ENCODE measurements at places on chromosomes 3 and 15.

- no peak for DNase-seq
Measured at GRCh38 chr3:100100425-100100824, 13.9 kb downstream of the FILIP1L start.

DNA sequence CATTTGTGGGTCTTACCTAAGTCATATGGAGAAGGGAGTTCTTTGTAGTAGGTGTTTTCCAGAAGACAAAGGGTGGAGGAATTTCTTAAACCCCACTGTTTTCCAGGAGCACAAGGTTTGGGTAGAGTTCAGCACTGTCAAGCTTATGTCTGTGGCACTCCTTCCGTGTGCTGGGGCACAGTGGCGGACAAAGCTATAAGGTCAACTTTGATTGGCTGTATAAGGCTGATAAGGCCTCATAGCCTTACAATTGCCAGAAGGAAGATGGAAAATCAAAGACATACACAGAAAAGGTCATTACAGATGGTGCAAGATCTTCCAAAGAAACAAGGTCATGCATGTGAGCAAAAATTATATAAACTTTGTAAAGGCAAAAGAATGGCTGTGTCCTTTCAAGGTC lies 3.5 kb upstream of the LYSMD4 start:
- no peak for DNase-seq

DNA sequence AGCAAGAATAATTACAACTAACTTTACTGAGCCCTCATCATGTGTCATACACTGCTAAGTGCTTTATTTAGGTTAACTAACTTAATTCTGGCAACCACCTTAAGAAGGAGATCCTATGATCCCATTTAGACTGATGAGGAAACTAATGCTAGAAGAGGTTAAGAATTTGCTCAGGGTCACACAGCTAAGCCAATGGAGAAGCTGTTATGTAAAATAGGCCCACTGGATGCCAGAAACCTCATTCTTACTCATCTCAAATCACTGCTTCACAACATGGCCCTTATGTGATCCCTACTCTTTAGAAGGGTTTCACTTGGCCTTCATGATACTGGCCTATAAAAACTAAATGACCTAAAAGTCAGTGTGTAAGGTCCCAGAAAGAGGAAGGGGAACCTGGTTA lies 41.2 kb downstream of the IMPG2 start:
- DNase-seq, result no peak

- DNase-seq, result peak; percentile 11
Measured at GRCh38 chr3:150783316-150783715, 20.3 kb upstream of the SIAH2 start.

DNA sequence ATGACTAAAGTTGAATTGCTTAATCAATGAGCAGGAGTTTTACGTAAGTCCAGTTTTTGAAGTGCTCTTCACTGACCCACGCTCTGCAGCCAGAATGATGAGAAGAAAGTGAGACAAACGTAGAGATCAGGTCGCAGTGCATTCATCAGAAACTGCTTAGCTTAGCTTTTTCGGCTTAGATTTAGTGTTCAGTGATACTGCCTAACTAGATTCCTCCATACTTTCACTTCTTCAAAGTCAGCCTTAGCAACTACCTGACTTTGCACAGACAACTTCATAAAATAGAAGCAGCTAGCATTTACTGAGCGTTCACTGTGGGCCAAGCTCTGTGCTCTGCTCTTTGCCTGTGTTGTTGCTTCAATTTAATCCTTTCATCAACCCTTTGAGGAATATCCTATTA lies 116.1 kb downstream of the KCNH8 start:
- DNase-seq, result no peak

- no peak for DNase-seq
Measured at GRCh38 chr3:65625305-65625704, 413.4 kb downstream of the MAGI1 start.

DNA sequence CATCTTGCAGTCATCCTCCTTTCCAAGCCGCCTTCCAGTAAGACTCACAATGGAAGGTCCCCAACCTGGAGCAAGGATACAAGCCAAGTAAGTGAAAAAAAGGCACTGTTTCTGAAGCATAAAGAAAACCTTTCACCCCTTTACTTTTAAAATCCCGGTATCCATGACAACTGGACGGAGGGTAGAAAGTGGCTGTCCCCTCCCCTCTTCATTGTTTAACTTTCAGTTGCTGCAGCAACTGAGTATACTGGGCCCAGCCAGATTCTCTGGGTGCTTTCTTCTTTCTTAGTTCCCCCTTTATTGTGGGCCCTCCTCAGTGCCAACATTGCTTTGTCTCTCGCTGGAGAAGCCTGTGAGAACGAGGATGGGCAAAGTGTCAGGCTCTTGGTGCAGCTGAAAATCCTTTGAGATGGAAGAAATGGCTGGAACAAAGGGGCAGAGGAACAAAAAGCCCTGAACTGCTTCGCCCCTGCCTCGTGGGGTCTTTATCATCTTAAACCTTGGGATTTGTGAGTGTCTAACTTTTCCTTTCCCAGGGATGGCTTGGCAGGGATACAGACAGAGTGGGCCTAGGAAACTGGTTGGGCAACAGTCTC lies 224.0 kb upstream of the RGMA start:
- no peak for DNase-seq

- no peak for DNase-seq
Measured at GRCh38 chr3:44079916-44080315, 161.8 kb upstream of the TOPAZ1 start.

DNA sequence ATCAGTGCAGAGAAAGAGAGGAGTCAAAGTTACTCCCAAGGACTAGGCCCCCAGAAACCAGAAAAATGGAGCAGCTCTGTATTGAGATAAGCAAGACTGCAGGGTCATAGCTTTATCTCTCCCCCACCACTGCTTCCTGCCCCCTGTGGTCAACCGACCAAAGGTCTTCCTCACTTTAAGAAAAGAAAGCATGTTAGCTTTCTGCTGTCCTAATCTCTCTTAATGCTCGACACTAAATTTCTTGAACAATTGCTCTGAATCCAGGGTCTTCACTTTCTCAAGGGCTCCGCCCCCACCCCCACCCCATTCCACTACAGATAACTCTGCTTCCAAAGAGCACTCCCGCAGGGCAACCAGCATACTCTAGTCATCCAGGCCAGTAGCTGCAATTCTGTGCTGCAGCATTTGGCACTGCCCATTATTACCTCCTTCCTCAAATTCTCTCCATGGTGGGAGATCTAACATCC lies 31.9 kb downstream of the TNIK start:
- DNase-seq, result no peak

Data from GM13977 (cell line).